Thyroid gland (tissue), 4 donors: ENCODE measurements at places on chromosomes 16 and 17.
A peak's percentile ranks its signal among the peaks of the same experiment; 100 is the strongest.

GRCh38 chr17:56119191-56119590, 34.1 kb upstream of the ANKFN1 start:
- DNase-seq = no peak

- no peak for DNase-seq
These were observed 120.6 kb downstream of the IRF8 start for GRCh38 chr16:86019446-86020047.

- no peak for DNase-seq
These were observed 23.8 kb upstream of the ARHGAP44 start for GRCh38 chr17:12765548-12765947.

- DNase-seq = no peak
These were observed 127.8 kb downstream of the GOSR1 start for GRCh38 chr17:30605027-30605426.

- no peak for DNase-seq
These were observed 137.1 kb downstream of the CYB561 start for GRCh38 chr17:63309021-63309420.

GRCh38 chr17:59362811-59363205, 31.4 kb downstream of the YPEL2 start:
- no peak for DNase-seq

DNA sequence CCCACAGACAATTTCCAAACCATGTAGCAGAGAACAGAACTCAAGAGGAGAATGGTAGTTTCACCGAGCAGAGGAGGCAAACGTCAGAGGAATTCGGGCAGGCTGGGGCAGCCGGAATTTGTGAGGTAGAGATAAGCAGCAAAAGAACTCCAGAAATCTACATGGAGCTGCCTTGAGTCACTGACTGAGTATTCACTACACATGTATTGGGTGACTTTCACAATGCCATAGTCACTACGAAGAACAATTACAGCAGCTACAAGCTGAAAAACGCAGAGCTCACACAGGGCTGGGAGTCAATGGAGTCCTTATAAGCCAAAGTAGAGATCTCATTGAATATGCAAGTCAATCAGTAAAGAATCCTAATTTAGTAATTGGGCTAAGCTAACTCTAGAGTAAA, 13.4 kb downstream of the CMC2 start:
- DNase-seq = no peak

- no peak for DNase-seq
These were observed 132.4 kb upstream of the GSE1 start for GRCh38 chr16:85480727-85481101.

DNA sequence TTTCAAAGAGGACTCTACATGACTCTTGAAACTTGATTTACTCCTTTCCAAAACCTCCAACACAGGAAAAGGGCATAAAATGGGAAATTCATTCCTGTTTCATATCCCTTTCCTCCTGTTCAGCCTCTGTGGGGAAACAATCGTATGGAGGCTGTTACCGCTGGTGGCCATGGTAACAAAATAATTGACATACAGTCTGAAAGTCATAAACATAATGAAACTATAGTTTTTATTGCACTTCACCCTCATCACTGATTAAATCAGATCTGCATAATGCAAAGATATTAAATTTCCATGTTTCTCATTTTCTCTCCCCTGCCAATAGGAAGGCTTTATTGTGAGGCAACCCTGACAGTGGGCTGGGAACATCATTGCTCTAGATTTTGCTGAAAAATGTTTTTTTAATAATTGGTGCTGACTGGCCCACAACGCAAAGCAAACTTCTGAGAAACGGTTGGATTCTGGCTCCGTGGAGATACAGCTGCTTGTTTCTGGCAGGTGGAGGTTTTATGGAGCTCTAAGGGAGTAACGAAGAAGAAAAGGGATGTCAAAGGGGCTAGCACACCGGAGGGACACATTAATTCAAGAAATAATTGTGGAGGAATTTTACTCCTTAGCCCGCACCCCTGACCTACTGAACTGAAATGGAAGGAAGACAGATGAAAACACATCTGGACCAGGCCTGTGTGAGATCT, 154.2 kb upstream of the SHISA6 start:
- no peak for DNase-seq

DNA sequence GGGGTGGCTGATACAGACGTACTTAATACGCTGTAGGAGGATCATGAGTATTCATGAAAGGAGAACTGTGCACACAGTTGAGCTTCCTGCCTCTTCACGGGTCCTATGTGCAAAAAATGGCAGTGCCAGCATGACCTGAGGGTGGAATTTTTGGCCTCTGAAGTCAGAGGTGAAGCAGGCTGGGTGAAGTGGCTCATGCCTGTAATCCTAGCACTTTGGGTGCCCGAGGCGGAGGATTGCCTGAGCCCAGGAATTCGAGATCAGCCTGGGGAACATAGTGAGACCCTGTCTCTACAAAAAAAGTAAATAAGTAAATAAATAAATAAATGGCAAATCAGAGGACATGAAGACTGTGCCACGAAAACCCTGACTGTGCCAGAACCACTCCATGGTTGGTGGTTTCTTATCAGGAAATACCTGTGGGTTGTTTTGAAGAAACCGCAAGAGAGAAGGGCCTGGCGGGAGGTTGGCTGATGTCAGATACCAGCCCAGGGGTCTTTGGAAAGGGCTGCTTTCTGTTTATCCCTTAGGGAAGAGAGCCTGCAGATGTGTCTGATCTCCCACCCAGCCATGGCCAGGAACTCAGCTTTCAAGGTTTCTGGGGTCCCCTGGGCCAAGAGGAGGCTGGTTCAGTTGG, 3.4 kb downstream of the ASPSCR1 start:
- DNase-seq = no peak

DNA sequence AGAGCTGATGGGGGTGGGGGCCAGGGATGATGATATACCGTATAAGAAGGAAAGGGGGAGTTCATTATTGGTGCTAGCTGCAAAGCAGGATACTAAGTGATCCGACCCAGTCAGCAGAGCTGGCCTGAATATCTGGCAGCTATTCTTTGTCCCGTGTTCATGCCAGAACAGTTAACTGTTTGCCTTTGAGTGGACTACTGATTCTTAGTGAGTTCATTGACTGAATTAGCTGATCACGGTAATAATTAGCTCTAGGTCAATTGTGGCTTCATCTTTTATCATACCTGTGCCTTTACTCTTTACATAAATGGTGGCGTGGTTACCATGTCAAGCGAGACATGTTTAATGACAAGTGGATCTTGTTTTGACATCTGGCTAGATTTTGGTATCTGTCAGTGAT, 5.3 kb downstream of the KPNB1 start:
- no peak for DNase-seq

DNA sequence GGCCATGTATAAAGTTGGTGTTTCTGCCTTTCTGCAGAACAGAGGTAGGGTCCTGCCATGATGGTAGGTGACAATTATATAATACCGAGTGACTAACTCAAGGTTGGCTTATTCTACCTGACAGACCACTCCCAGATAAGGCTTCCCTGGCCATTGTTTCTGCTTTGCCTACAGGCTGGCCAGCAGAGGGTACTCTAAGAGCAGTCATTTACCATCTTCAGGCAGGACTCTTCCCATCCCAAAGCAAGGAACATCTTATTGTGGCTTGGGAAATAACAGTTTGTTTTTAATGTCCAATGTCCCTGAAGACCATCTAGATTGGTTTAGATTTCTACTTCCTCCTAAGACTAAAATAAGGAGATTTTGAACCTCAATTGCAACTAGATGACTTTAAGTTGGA, 74.1 kb downstream of the SNX11 start:
- no peak for DNase-seq

GRCh38 chr16:2490190-2491105, 15.5 kb downstream of the TBC1D24 start:
- DNase-seq = peak; percentile 74

- peak; percentile 22 for DNase-seq
These were observed 47.5 kb downstream of the SLC6A2 start for GRCh38 chr16:55703003-55704001.

- DNase-seq = no peak
These were observed 11.7 kb upstream of the MAF start for GRCh38 chr16:79612207-79612606.

GRCh38 chr16:20102521-20102920, 28.8 kb upstream of the GPR139 start:
- DNase-seq = no peak

DNA sequence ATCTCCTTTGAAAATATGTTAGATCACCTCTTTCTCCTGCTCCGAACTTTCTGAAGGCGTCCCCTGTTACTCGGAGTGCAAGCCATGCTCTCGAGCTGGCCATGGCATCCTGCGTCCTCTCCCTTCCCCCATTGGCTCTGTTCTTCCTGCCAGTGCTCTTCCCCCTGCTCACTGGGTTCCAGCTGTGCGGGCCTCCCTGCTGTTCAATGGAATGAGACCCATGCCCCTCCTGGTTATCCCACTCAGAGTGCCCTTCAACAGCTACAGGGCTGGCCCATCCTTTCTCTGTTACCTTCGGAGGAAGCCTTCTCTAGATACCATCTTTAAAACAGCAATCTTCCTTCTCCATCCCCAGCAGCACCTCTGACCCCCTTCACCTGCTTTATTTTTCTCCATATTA, 504.3 kb downstream of the MAF start:
- no peak for DNase-seq

DNA sequence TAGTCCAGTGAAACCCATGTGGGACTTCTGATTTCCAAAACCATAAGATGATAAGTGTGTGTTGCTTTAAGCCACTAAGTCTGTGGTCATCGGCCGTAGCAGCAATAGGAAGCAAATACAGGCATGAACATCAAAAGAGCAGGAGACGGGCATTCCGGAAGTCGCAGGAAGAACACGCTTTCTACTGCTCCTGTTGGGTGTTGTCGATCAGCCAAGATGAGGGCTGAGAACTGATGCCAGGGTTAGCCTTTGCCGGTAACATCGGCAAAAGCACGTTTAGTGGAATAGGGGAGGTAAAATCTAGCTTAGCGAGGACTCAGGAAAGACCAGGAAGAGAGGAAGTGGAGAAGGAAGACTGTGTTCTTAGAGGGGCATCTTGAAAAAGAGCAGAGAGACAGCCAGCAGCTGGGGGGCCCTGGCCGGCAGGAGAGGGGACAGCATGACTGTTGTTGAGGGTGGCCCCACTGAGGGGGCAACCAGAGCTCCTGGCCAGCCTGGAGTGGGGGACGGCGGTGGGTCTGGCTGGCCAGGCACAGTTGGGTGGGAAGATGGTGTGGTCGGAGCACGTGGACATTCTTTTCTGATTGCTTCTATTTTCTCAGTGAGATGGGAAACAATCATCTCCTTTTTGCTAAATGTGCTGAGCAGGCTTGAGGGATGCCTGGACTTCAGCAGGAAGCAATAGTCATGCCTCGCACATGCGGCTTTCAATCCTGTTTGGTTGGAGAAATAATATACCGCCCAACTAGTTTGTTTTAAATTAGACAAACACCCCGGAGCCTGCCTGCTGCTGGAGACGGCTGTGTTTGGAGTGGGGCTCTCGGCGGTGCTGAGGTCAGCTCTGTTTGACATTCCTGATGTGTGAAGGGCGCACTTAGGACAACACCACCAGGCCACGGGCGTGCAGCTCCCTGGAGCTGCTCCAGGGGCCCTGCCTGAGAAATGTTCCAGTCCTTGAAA, 109.9 kb downstream of the METRNL start:
- DNase-seq = peak; percentile 92

DNA sequence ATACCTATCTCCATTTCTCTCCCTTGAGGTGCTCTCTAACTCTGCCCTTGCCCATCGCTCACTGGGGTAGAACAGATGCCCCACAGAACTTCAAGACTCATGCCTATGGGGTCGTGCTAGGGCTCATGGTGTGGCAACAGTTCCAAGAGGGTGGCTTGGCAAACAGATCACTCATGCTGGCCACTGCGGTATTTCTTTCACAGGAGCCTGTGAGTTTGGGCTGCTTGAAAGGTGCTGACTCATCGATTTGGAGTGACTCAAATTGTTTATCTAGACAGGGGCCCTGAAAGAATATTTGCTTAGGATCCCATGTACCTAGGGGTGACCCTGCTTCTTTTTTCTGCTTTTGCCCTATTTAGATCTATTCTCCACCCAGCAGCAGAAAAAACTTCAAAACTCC, 69.9 kb downstream of the IRX5 start:
- DNase-seq = no peak

GRCh38 chr17:82475458-82475857, 16.9 kb downstream of the NARF start:
- no peak for DNase-seq

GRCh38 chr17:59666235-59666634, 41.0 kb downstream of the PTRH2 start:
- no peak for DNase-seq

DNA sequence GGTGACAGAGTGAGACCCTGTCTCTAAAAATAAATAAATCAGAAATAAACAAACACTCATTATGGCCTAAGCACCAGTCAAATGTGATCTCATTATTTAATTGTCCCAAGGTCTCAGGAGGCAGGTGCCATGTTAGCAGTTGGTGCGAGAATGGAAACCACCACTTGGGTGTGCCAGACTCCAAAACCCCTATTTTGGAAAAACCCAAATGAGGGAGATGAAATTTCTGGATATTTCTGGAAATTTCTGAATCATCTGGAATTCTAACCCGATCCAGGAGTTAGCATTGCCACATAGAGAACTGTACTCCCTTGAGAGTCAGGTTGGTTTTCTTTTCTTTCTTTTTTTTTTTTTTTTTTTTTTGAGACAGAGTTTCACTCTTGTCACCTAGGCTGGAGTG, 264.0 kb downstream of the XYLT1 start:
- no peak for DNase-seq

GRCh38 chr17:50476545-50477315, 1.9 kb upstream of the RSAD1 start:
- DNase-seq = no peak

DNA sequence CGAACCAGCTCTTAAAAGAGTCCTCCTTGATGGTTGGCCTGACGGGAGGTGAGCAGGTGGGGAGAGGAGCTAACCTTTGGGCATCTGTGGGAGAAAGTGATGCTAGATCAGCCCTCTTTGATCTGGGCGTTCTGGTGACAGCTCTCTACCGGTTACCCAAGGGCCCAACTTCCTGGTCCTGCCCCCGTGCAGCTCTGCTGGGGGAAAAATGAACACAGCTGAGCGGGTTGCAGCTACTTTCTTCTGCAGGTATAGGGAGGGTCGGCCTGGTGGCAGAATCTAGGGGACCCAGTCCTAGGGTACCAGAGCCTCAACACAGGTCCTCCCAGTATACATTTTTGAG, 2.9 kb downstream of the SHISA9 start:
- no peak for DNase-seq

GRCh38 chr17:2571523-2572303, 21.7 kb upstream of the PAFAH1B1 start:
- no peak for DNase-seq
